Posterior cingulate gyrus (tissue), 11 donors: ENCODE measurements at places on chromosomes 12 and 14.

- DNase-seq = no peak
Measured at GRCh38 chr14:67141146-67141900, 47.9 kb upstream of the GARIN2 start.

DNA sequence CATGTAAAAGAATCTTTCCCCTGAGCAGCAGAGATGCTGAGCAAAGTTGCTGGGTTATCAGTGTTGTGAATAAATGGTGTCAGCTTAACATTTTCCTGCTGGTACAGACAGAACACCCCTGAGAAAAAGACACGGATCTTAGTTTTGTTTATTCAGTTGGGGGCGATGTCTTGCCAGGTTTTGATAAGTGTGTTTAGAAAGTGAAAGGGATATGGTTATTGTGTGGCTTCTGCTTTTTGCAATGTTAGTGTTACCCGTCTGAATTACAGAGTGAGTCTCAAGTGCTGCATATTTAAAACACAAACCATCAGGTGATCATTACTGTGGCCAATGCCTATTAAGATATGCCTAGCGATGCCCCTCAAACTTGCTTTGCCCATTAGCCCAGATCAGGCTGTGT, 864.6 kb upstream of the SEL1L start:
- DNase-seq = no peak

- DNase-seq = no peak
Measured at GRCh38 chr12:117685110-117685926, 283.5 kb downstream of the KSR2 start.

- DNase-seq = no peak
Measured at GRCh38 chr12:52508211-52508610, 12.0 kb downstream of the KRT5 start.

DNA sequence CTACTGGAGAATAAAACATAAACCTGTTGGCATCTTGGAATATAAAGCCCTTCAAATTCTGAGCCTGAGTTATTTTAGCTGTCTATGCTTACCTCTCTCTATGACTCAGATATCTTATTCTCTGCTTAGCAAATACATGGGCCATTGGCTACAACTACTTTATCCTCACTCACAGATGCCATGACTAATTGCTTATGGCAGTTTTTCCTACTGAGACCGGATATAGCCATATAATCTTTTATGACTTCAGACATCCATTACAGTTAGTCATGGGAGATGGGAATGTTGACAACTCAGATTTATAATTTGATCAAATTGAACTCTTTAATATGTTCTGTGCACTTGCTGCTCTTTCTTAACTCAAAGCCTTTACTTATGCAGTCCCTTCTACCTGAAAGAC, 502.4 kb upstream of the ATP2B1 start:
- DNase-seq = no peak

DNA sequence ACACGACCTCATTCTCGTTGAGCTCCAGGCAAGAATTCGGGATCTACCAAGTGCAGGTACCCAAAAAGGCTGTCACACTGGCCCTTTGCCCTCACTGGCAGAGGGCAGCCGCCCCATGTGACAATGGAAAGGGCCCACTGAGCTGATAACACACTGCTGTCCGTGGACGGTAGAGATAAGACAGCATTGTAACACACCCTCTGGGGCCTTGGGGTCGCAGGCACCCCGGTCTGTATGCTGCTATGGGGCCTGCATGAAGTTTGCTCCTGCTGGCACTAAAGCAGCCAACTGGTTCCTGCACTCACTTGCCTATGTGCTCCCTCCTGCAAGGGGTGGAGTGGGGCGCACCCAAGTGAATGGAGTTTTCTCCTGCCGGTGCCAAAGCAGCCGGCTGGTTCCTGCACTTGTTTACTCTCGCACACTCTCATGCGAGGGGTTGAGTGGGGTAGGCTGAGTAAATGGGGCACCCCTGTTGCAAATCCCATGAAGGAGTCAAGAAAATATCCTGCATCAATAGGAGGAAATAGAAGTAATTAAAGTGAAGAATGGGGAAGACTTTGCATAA, 477.9 kb downstream of the ATP23 start:
- no peak for DNase-seq

- DNase-seq = no peak
Measured at GRCh38 chr14:51711505-51711904, 59.8 kb downstream of the FRMD6 start.

DNA sequence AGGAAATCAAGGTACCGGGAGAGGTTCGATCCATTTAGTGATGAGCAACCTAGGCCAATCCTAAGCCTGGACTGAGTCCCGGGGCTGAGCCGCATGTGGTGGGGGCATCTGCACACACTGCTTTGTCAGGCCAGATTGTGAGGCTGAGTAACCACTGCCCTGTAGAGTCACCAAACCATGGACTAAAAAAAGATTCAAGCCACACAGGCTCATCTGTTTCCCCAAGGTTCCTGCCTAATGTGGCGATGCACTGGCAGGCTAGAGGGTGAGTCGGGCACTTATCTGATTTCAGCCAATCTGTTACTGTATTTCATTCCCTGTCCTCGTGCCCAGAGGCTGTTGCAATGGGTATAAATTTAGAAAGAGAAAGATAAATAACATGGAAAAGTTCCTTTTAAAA, 140.8 kb downstream of the TTC7B start:
- DNase-seq = no peak

DNA sequence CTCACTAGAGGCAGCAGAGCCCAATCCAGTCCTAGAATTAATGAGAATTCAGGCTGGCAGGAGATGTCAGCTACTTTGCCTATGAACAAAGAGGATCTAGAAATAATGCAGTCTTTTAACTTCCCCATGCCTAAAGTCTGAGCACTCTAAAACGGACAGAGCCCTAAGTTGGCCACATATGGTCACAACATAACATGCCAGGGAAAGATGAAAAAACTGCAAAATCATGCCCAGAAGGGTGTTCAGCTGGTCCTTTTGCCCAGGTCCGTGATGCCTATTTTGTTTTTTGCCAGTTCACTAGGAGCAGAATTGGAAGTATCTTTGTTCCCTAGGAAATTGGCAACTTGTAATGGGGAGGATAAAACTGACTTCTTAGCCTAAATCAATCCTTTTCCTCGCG, 20.3 kb upstream of the LMNTD1 start:
- DNase-seq = no peak

- no peak for DNase-seq
Measured at GRCh38 chr14:30799933-30800332, 74.4 kb upstream of the COCH start.

GRCh38 chr14:68028075-68028474, 208.5 kb downstream of the RAD51B start:
- no peak for DNase-seq

DNA sequence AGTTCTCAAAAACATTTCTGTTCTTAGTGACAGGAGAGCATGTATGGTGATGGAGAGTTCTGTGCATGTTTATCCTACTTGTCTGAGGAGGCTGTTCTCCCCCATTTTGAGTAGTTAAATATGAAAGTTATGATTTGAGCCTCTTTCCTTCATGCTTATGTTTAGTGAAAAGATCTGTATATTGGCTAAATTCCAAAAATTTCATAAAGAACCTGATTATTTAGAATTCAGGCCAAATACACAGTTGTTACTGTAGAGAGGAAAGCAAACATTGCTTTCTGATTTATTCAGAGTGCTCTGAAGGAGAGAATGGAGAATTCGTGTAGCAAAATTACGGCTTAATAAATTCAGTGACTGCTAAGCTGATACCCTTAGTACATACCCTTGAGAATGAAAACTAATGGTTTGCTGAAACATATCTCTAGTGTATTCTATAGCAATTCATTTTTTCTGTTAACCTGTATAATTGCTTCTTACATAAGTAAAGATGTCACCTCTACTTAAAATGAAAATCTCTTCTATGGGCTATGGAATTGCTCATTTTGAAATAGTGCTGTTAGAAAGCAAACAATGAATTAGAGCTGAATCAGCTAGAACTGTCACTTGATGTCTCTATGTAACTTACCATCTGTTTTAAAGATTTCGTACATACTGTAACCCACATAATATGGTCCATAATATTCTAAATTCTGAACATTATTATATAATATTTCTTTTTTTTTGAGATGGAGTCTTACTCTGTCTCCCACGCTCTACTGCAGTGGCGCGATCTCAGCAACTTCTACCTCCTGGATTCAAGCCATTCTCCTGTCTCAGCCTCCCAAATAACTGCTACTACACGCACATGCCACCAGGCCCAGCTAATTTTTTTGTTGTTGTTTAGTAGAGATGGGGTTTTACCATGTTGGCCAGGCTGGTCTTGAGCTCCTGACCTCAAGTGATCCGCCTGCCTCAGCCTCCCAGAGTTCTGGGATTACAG, 417.0 kb upstream of the RGS6 start:
- DNase-seq = no peak

DNA sequence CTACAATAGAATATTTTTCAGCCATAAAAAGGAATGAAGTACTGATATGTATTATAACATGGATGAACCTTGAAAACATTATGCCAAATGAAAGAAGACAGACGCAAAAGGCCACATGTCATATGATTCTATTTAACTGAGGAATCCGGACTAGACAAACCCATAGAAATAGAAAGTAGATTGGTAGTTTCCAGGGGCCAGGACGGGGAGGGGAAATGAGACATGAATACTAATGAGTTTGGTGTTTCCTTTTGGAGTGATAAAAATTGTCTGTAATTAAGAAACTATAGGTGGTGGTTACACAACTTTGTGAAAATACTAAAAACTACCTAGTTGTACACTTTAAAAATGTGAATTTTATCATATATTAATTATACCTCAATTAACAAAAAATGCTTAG, 247.6 kb downstream of the BCAT1 start:
- DNase-seq = no peak

GRCh38 chr14:36555998-36556743, 26.2 kb downstream of the NKX2-8 start:
- no peak for DNase-seq

GRCh38 chr14:91858536-91859275, 8.6 kb downstream of the TC2N start:
- no peak for DNase-seq

DNA sequence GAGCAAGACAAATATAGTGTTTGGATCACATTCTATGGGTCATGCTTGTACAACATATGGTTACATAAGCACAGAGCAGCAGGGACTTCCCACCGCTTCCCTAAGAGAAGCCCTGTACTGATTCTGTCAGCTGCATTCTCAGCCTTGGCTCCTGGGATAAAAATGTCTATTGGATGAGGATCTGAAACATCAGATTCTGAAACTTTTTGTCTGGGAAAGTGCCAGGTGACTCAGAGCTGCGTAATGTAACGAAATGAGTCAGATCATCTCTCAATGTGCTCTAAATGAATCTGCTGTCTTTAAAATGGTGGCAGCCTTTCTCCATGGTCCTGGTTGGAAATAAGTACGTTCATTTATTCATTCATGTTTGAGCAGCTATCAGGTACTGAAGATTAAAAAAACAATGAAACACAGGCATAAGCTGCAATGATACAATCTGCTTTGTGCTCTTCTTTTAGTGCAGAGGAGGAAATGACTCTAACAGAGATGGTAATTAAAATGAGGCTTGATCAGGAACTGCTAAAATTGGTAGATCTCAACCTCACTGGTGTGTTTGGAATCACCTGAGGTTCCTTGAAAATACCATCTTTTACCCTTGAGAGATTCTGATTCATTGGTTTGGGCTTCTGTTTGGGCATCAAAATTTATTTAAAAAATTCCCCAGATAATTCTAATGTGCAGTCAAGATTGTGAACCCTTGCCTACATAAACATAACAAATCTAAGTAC, 99.1 kb upstream of the NAP1L1 start:
- DNase-seq = no peak

GRCh38 chr14:38496092-38496491, 240.2 kb upstream of the CLEC14A start:
- DNase-seq = no peak

- peak; percentile 73 for DNase-seq
Measured at GRCh38 chr12:109743076-109743910, 29.7 kb downstream of the FAM222A start.

- DNase-seq = no peak
Measured at GRCh38 chr12:31570880-31571279, 20.1 kb downstream of the DENND5B start.

GRCh38 chr14:78164226-78164853, 5.8 kb upstream of the NRXN3 start:
- DNase-seq = no peak

DNA sequence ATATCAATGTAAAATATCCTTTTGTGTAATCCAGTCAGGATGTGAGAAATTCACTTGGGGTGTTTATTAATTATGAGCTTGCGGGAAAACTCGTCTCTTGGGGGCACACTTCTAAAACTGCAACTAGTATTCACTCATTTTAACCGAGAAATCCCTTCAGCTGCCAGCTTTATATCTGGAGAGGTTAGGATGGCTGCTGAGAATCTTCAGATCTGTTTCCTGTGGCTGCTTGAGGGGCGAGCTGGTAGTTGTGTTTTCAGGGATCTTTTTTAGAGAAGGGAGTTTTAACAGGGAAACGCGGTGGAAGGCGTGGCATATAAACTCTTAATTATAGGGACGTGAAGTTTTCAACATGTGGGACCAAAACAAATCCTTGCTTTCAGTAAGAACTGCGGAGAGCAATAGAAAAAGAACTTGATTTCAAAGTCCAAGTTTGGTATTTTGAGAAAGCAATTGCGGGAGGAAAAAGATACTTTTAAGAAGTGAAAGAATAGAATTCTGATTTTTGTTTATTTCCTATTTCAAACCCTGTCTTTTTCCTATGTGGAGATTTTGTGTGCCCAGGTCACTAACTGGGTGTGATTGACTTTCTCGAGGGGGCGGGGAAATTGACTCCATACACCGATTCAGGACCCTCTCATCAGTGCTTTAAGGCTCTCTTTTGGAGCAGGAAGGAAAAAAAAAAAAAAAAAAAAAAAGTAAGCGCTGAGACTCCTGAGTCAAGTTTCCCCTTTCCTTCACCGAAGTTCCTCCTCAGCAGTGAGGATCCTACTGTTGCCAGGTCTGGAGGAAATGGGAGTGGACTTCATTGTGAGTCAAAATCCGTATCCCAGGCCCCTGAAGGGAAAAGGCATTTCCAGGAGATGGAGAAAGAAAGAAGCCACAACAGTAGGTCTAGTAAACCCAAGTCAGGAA, 1.1 kb downstream of the PPFIBP1 start:
- no peak for DNase-seq

DNA sequence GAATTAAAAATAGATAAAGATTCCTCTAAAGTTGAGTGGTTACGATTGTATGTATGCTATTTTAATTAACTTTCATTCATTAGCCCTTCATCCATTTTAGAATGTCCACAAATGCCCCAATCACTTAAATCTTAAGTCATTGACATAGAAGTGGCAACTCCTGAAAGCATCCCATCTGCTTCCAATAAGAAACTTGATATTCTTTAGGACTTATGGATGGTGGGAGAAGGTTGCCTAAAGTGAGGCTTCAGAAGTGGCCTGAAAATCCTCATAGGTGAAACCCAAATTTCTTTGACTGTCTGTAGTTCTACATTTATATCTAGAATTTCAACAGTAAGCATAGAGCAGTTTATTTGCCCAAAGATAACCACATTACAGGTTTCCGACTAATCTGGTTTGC, 161.7 kb upstream of the HMGA2 start:
- DNase-seq = no peak

GRCh38 chr12:124545508-124546418, 21.6 kb downstream of the NCOR2 start:
- no peak for DNase-seq

DNA sequence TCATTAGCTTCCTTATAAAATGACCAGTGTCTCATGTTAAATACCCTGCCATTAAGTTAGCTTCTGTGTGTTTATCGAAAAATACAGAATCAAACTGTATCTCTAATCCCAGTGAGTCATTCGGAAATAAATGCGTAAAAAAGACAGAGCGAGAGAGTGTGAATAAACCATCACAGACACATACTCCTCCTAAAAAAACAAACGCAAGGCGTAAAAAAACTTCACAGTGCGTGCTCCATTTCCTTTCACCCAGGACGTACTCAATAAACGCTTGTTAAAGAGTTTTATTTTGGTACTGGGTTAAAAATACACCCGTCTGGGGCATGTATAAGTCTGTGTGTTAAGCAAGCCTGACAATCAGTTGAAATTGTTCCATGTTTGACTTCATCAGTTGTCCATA, 58.8 kb upstream of the ISM2 start:
- no peak for DNase-seq
